Germinal center (tissue), 1 donor: ENCODE measurements at places on chromosomes 12 and 14.

GRCh38 chr12:99627459-99627858 is 20.1 kb upstream of the GARIN6 start:
- DNase-seq, result no peak

GRCh38 chr12:52263761-52264434 is 10.5 kb upstream of the KRT86 start:
- DNase-seq, result no peak

GRCh38 chr14:36750244-36750643 is 88.6 kb downstream of the PAX9 start:
- DNase-seq, result no peak

DNA sequence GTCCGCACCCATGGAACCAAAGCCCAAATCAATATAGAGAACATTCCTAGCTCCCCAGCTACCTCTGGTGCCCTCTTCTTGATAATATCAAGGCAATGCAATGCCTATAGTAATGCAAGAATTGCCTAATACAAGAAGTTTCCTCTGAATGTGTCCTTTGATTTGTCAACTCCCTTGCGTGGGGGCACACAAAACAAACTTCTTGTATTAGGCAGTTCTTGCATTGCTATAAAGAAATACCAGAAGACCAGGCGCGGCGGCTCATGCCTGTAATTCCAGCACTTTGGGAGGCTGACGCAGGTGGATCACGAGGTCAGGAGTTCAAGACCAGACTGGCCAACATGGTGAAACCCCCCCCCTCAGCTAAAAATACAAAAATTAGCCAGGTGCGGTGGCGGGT is 10.4 kb upstream of the ITPK1 start:
- DNase-seq, result no peak

DNA sequence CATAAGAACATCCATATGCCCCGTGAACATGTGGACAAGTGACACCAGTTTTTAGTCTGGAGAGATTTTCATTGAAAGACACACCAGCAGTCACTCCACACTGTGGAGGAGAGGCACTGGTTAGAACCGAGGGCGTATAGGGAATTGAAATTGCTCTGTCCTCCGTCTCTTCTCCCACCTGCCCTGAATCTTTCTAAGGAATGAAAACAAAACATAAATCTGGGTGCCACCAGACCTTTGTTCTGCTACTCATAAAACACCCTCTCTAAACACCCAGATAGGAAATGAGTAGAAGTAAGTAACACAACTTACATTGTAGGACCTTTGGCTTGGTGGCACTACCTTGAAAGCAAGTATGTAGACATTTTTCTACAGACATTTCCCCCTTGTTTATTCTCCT is 37.1 kb upstream of the STON2 start:
- no peak for DNase-seq

GRCh38 chr14:28571636-28572035 is 195.0 kb upstream of the FOXG1 start:
- no peak for DNase-seq

GRCh38 chr12:66137937-66138336 is 7.4 kb upstream of the LLPH start:
- no peak for DNase-seq

DNA sequence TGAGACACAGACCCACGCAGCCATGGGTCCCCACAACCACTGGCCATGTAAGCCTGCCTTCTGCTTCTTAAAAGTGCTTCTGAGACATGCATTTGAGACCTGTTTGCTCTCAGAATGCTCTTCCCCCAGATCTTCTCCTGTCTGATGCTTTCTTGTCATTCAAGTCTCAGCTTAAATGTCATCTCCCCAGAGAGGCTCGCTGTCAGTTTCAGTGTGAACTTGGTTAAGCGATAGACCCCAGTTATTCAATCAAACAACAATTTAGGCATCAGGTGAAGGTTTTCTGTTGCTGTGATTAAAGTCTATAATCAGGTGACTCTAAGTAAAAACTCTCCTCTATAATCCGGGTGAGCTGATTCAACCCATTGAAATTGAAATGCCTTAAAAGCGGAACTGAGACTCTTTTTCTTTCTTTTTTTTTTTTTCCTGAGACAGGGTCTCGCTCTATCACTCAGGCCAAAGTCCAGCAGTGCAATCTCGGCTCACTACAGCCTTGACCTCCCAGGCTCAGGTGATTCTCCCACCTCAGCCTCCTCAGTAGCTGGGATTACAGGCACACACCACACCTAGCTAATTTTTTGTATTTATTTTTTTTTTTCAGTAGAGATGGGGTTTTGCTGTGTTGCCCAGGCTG is 123.4 kb downstream of the KSR2 start:
- DNase-seq, result no peak

GRCh38 chr14:56905282-56905681 is 95.0 kb upstream of the OTX2 start:
- DNase-seq, result no peak

DNA sequence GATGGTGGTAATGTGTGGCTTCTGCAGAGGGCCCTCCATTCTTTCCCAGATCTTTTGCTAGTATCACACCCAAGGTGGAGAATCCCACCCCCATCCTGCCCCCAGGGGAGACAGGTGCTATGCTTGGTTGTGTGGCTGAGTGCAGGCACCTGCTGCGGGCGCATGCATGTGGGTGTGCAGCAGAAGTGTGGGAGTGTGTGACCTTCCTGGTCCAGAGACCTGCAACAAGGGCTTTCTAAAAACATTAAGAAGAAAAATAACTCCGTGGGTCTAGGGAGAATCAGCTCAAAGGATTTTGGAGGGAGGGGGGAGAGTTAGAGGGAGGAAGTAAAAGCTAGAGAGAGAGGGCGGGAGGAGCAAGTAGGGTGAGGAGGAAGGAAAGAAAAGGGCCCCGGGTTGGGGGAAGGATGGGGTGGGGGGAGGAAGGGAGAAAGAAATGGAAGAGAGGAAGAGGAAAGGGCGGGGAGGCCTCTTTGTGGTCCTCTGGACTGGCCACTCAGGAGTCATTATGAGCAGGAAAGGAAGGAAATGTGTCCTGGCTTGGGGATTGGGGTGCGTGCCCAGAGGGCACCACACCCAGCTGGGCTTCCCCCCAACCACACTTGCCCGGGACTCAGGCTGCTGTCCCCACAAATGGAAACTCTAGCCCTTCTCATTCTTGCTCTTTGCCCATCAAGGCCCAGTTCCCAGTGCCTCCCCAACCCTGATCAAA is 3.1 kb upstream of the FIGNL2 start:
- no peak for DNase-seq

DNA sequence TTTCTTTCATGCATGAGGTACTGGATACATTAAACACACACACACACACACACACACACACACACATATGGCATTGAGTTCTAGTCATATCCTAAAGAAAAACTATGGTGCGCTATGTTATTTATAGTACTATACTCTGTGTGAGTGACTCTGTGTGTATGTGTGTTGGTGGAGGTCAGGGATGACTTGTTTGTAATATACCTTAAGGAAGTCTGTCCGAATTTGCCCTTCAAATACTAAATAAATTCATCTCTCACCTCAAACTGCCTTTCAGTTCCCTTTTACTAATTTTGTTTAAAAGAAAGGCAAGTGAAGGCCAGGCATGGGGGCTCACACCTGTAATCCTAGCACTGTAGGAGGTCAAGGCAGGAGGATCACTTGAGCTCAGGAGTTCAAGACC is 2.1 kb upstream of the AKAP5 start:
- DNase-seq, result peak; percentile 46

DNA sequence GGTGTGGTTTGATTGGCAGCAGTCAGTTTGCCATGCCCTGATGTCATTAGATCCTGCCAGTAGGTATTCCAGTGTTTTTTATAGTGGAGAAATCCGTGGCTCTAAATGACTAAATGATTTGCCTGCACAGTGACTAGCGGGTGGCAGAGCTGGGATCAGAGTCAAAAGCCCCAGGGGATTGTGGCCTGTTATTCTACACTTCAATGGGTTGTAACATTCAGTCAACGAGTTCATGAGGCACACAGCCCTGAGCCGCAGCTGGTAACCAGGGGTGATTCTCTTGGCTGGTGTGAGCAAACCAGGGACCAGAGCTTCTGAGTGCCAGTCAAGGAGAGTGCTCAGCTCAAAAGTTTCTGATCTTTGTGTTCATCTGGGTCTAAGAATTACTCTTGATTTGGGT is 1.8 kb downstream of the MYH6 start:
- peak; percentile 60 for DNase-seq

DNA sequence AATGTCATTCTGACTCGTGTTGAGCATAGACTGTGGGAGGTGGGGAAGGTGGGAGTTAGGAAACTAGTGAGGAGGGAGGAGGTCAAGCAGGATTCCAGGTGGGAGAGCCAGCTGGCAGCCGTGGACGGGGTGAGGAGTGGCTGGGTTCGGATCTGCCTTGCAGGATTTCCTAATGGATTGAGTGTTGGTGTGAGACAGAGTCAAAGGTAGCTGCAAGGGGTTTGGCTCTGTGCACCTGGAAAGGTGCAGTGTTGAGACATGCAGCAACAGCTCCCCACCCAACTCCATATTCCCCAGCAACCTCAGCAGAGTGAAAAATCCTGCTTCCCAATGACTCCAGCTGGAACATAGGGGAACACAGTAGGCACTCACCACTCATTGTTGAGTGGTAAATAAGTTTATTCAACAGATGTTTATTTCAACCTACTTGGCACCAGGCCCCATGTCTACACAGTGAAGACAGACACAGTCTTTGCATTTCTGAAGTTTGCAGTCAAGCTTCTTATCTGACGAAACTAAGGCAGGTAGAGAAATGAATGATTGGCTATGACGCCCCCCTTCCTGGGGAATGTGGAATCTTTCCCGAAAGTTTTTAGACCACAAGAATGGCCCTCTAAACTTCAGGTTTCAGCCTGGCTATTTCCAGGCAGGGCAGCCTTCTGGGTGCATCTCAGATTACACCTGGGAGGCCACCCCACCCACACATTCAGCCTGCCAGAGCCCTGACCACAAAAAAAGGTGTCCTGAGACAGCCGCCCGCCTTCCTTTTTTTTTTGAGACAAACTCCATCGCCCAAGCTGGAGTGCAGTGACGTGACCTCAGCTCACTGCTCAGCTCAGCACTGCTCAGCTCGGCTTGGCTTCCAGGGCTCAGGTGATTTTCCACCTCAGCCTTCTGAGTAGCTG is 37.9 kb upstream of the PLEKHG6 start:
- DNase-seq, result no peak

- DNase-seq, result peak; percentile 15
Observed at GRCh38 chr14:54711812-54712464, 145.0 kb downstream of the SAMD4A start.

DNA sequence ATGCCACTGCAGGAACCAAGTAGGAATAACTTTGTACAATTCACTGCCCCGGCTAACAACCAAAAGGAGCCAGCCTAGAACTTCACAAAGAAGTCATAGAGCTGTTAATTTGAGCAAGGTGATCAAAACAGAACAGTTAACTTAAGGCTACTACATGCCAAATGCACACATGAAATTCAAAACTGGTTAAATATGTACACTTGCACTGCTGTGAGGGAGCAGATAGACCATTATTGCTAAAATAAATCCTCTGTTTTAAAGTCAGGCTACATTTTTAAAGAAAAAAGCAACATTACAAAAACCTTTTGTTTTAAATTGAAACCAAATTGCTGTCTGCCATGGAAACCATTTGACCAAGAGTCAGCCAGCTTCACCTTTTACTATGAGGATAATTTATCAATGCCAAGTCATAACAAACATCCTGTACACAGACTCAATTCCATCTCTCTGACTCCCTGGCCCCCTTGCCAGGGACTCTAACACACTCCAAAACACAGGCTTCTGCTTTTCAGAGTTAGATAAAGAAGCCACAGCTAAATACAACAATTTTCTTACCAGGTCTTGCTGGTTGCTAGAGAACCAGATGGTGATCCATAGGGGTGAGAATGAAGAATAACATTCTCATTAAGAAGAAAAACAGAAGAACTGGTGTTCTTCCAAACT is 84.0 kb downstream of the LRP6 start:
- DNase-seq, result no peak
